ENCODE measurements at places on chromosomes 13 and 19.

GRCh38 chr13:42899266-42899665 is 92.8 kb downstream of the EPSTI1 start:
- DNase-seq: no peak

DNA sequence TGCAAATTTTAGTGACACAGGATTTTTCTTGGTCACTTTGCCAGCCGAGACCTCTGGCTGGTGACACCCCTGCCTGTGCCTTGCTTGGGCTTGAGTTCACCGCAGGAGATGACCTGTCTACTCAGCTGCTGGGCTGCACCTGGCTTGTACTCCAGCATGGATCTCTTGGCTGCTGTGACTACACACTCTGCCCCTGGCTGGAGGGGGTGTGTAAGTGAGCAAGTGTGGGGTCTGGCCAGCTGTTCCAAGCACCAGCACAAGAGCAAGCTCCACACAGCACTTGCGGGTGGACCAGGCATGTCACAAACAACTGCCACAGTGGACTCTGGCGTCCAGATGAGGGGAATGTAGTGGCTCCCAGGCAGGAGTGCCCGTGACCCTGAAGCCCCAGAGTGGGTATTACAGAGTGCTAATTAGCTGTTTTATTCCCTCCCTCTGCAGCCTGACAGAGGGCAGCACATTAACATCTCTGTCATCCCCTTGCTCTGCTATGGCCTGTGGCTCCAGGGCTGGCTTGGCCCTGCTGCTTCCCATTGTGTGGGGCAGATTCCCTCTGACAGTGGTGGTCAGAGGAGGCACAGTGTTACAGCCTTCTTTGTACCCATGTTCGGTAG is 1387.2 kb downstream of the OLFM4 start:
- no peak for DNase-seq

DNA sequence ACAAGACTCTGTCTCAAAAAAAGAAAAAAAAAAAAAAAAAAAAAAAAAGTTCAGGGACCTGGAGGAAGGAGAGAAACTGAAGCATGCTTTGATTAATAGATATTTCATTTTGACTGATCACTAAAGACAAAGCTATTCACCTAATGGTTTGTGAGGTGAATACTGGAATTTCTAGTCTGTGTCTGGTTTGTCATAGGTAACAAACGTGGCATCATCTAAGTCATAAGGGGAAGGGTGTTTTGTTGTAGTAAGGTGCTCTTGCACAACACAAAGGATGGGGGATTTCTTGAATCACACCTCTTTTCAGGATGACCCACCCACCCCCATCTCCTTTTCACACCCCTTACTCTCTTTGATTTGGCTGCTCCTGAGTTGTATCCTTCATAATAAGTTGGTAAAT is 13.8 kb upstream of the ZNF69 start:
- DNase-seq: no peak

- DNase-seq: peak; percentile 58
These were observed 12.3 kb downstream of the RBM26 start for GRCh38 chr13:79393564-79394249.

DNA sequence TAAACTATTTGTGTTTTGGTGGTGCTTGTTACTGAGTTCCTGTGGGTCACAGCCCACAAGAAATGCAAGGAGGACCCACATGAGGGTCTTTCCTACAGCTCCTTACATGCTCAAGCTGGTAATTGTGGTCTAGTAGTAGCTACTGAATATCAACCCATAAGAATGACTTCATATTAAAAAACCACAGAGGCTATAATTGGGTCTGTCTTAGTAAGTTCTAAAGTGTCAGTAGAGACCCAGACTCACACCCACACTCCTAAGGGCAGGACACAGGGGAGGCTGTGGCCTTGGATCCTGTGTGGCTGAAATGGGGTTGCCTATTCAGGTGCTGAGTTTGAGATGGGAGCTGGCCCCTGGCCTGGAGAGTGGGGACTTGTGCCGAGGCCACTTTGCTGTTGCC is 19.6 kb downstream of the TFDP1 start:
- no peak for DNase-seq
